ENCODE measurements at places on chromosomes 6 and 20.

DNA sequence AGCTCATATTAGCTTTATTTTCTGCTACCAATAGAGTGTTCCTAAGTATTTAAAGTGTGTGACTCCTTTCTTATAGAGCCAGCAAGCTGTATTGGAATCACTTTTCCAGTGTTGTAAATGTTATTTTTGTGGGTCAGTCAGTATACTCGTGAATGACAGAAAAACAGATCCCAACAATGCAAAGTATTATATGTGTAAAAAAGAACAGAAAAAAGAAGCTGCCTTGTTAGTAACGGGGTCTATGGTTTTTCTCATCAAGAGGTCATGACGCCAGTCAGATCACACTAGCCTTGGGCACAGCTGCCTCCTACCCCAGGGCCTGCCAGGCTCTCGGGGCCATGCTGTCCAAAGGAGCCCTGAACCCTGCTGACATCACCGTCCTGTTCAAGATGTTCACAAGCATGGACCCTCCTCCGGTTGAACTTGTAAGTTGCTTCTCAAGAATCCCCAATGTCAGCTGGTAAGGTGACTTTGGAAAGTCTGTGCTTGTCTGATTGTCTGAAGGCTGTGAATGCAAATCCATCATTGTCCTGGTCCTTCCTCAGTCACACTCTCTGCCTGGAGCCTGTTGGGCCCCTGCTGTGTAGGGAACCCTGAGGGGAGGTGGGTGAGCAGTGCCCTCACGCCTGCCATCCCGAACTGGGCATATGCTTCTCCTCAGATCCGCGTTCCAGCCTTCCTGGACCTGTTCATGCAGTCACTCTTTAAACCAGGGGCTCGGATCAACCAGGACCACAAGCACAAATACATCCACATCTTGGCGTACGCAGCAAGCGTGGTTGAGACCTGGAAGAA, 9.8 kb downstream of the NELFCD start:
- DNase-seq = no peak

DNA sequence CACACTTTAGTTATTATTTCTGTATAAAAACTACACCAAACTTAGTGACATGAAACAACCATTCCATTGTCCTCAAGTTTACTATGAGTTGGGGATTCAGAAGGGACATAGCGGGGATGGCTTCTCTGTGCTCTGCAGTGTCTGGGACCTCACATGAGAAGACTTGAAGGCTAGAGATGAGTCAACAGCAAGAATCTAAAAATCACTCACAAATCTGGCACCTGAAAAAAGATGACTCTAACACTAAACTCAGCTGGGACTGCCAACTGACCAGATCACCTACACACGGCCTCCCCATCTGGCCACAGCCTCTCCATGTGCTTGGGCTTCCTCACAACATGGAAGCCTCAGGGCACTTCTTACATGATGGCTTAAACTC, 63.0 kb upstream of the EYA2 start:
- no peak for DNase-seq

DNA sequence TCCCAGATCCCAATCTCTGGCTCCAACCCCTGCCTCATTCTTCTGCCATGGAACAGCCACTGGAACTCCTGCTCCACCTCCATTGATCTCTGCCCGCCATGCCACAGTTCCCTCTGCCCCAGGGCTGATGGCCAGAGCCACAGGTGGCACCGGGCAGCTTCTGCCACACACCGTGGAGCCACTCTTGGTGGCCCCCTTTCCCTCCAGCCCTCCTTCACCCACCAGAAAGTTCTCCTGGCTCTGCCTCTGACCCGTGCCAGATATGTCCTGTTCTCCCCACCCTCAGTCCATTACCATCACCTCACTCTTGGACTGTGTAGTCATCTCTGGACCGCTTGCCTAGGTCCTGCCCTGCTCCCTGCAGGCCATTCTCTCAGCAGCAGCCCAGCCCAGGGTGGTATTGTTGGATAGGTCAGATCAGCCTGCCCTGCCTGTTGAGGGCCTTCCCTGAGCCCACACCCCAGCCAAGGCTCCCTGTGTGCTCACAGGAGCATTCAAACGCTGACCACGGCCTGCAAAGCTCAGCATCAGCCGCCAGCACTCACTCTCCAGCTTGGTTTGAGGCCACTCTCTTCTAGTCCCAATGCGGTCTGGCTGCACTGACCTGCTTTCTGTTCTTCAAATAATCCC, 16.8 kb upstream of the SYNDIG1 start:
- DNase-seq = no peak

DNA sequence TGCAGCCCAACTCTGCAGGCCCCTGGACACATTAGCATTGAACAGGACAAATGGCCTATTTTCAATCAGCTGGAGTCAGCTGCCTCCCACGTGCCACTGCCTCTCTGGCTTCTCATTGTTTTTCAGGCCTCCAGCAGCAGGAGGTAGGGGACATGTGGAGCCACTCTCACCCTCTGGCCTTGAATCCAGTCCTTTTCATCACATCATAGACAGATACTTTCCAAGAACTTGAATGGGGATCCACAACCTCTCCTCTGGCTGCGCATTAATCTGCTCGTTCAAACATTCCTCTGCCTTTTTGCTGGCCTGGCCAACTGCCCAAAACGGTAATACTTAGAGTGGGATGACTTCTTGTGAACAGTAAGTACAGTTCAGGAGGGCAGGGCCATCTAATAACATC, 592.3 kb downstream of the PKHD1 start:
- DNase-seq = no peak

GRCh38 chr20:47663354-47664067, 121.8 kb downstream of the SULF2 start:
- peak; percentile 44 for DNase-seq

- no peak for DNase-seq
Measured at GRCh38 chr20:20365480-20366161, 2.3 kb upstream of the INSM1 start.

GRCh38 chr6:154139892-154140291, 100.9 kb downstream of the OPRM1 start:
- DNase-seq = no peak

- no peak for DNase-seq
Measured at GRCh38 chr6:87257565-87257964, 64.8 kb upstream of the SMIM8 start.

DNA sequence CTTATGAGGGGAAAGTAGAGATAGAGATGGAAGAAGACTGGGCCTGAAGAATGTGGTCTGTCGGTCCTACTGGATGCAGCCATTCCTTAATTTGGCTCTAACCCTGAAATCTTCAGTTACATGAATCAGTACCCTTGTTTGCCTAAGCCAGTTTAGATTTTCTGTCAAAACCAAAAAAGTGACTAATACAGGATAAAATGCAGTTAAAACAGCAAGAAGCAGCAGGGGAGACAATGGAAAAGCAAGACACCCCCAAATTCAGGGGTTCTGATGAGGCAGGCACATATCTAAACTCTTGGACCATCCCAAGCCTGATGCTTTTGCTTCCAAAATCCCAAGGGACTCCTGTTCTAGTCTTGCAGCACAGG, 17.4 kb upstream of the UBE2V1 start:
- no peak for DNase-seq

GRCh38 chr6:111342913-111343312, 140.1 kb downstream of the REV3L start:
- no peak for DNase-seq

- DNase-seq = no peak
Measured at GRCh38 chr20:62536871-62537401, 61.1 kb upstream of the GATA5 start.

DNA sequence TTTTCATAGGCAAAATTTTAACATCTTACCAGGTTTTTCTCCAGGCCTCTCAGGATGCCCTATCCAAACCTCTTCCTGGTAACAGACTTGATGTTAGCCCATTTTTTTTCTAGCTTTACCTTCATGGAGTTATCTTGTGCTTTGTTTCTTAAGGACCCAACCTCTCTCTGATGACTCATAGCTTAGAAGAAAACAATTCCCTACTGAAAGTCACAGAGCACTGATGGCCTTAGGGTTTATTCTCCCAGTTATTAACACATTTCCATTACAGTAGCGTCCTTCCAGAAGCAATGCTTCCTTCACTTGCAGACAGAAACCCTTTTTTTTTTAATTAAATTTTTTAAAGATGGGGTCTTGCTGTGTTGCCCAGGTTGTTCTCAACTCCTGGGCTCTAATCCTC, 79.4 kb downstream of the IYD start:
- no peak for DNase-seq

DNA sequence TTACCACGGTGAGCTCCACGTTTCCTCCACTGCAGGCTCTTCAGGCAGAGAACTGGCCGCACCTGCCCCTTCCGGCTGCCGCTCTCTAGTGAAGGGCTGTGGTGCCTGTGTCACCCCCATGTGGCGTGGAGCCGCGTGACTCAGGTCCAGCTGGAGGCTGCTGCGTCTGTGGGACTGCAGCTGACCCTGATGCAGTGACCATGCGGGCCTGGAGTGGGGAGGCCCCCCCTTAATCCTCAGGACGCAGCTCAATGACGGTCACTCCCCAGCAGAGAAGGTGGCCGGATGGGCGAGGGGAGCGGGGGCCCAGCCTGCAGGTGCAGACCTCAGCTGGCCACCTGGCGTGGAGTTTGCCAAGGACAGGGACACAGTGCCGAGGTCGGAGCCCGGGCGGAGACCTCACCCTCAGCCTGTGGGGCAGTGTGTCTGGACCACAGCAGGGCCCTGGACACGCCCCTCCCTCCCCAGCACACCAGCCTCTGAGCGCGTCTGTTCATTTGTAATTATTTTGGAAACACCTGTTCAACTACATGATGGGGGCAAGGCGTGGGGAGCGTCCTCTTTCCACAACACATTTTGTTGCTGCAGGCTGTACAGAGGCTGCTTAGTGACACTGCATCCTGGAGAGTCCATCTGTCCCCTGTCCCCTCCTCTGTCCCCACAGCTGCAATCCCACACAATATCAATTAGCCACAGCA, 10.7 kb downstream of the BHLHE23 start:
- no peak for DNase-seq

DNA sequence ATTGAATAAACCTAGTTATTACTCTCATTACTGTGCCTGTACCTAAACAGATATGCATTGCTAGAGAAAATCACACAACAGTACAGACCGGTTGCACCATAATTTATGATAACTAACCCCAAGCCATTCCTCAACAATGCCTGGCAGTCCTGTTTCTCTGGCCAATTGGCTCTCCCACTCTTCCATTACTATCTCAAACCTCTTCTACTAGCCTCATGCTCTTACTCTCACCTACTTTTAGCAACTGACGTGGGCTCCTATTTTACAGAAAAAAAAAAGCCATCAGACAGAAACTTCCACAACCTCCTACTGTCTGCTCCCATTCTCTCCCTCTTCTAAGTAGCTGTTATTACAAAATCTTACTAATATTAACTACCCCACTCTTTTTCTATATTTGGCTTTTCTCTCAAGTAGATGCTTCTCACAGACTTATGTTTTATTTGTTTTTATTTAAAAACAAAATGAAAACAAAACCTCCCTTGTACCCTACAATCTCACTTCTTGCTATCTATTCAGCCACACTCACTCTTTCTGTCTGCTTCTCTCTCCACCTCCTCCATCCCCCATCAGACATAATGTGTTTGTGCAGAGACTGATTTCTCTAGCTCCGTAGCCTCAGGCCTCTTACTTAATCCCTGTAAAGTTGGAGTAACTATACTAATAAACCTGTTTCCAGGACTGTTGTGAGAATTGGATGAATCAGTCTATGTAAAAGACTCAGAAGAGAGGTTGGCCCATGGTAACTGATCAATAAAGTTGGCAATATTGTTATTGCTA, 9.1 kb downstream of the GOPC start:
- no peak for DNase-seq

DNA sequence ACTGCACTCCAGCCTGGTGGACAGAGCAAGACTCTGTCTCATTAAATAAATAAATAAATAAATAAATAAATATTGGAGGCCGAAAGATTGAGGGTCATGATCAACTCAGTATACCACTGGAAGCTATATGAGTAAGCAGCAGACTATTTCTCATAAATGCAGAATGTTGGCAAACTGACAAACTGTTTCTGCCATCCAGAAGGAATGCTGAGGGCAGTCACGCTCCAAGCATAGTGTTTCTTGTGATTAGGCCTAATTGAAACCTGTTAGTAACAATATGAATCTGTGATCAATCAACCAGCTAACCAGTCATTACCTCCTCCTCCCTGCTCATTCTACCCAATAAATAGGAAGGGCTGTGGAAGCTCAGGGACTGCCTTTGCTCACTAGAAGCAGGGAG, 15.2 kb upstream of the KCNK15 start:
- no peak for DNase-seq

DNA sequence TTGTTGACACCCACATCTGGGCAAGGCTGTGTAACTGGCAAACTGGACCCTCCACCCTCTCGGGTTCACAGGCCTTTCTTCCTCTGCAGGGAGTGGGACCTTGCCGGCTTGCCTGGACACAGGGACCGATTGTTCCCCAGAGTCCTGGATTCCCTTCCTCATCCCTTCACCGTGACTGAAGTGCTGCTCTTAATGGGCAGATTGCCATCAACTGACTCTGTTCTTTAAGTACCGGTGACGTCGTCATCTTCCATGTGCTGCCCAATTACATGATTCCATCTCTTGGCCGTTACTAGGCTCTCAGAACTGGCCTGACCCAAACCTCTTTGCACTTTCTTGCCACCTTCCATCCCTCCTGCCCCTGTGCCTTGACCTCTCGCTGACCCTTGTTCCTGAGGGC, 85.4 kb downstream of the EYA4 start:
- no peak for DNase-seq

- DNase-seq = no peak
Measured at GRCh38 chr6:56848105-56848504, 106.8 kb upstream of the BEND6 start.

DNA sequence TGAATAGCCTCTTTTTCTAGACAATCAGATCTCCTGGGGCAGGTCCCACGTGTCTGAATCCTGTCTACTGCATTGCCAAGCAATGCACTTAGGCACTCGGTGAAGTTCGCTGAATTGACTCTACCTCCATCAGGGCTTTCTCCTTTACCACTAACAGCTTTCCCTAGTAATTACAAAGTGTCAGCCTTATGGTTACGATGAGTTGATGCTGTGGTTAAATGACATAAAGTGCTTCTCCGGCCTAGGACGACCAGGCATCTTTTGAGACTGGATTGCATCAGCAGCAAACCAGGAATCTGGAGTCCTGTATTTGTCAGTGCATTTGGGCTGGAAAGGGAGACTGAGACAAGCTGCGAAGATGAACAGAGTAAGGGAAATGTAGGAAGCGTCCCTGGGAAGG, 21.5 kb downstream of the NOX3 start:
- no peak for DNase-seq

DNA sequence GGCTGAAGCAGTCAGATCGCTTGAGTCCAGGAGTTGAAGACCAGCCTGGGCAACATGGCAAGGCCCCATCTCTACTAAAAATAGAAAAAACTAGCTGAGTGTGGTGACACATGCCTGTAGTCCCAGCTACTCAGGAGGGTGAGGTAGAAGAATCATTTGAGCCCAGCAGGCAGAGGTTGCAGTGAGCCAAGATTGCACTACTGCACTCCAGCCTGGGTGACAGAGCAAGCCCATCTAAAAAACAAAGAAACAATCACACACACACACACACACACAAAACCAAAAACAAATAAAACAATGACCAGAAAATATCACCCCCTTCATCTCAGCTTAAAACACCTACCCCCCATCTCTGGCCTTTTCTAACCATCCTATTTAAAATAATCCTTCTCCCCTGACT, 68.0 kb downstream of the BTBD9 start:
- no peak for DNase-seq
